ENCODE measurements at places on chromosomes 6 and 20.

DNA sequence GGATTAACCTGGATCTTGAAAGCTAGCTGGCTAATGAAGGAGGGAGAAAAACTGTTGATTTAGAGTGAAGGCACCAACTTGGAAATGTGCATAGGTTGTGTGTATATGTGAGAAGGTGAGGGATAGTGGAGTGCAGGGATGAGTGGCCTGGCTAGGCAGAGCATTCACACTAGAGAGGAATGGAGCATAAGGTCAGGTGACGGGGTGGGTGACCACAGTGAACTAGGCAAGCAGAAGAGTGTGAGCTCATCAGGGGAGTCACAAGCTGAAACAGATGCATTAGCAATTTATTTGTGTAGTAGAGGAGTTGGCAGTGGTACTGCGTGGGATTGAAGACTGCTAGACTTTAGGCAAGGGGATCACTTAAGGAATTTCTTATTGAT is 10.5 kb downstream of the ANKRD66 start:
- no peak for DNase-seq

- DNase-seq, result no peak
Observed at GRCh38 chr6:24959319-24959718, 23.6 kb upstream of the RIPOR2 start.

GRCh38 chr6:69696273-69696672 is 100.5 kb downstream of the LMBRD1 start:
- peak; percentile 15 for DNase-seq

GRCh38 chr6:145368075-145368474 is 367.2 kb downstream of the EPM2A start:
- DNase-seq, result peak; percentile 17

All from GM23248 (cell line).